Cardiac ventricle fibroblast (primary cell): ENCODE measurements at places on chromosomes 6 and 20. TPM values are rescaled to one million over a fixed set of nuclear protein-coding genes. Genes with fewer than 3 reads are reported as not detected.

SLC26A8 gene
- 0.06 TPM in 1 of 2 replicates, not detected in the other for total RNA-seq

ADGRF1 gene
- total RNA-seq = not detected in 2 replicates

WASF1 gene
- 12.8 and 20.6 TPM in 2 replicates for total RNA-seq

NFATC2 gene
- 0.05 and 0.31 TPM in 2 replicates for total RNA-seq

ATP6V1G2 gene
- total RNA-seq = 0.25 and 2.1 TPM in 2 replicates

PMEPA1 gene
- total RNA-seq = 1.8 and 4.0 TPM in 2 replicates

DEFB129 gene
- total RNA-seq = not detected in 2 replicates
